ENCODE measurements at places on chromosomes 6 and 20. TPM values are rescaled to one million over a fixed set of nuclear protein-coding genes. Genes with fewer than 3 reads are reported as not detected.

The PTGIS gene
- 1.8 TPM for total RNA-seq

The TUBB1 gene
- total RNA-seq: not detected

The ANGPT4 gene
- not detected for total RNA-seq

The METTL24 gene
- not detected for total RNA-seq

The LHFPL5 gene
- not detected for total RNA-seq

The EDEM2 gene
- total RNA-seq: 95.5 TPM

Measured in pulmonary artery endothelial cell (primary cell).